ENCODE measurements at places on chromosomes 6 and 20. TPM values are rescaled to one million over a fixed set of nuclear protein-coding genes. Genes with fewer than 3 reads are reported as not detected.

The BLOC1S5 gene
- 11.0 TPM for total RNA-seq

The PNPLA1 gene
- not detected for total RNA-seq

The PTGIS gene
- total RNA-seq, result 67.6 TPM

The SLCO4A1 gene
- 1.5 TPM for total RNA-seq

The PIM1 gene
- 12.8 TPM for total RNA-seq

The HLA-DMB gene
- not detected for total RNA-seq

The PBOV1 gene
- not detected for total RNA-seq

The DAAM2 gene
- 87.2 TPM for total RNA-seq

The CD83 gene
- total RNA-seq, result 1.6 TPM

The GSTA2 gene
- total RNA-seq, result not detected

Measured in osteocyte (in vitro differentiated cells).